NCI-H2171 treated with DMSO at 0.1 percent for 48 hours (cell line): ENCODE measurements at places on chromosomes 5 and 9.

DNA sequence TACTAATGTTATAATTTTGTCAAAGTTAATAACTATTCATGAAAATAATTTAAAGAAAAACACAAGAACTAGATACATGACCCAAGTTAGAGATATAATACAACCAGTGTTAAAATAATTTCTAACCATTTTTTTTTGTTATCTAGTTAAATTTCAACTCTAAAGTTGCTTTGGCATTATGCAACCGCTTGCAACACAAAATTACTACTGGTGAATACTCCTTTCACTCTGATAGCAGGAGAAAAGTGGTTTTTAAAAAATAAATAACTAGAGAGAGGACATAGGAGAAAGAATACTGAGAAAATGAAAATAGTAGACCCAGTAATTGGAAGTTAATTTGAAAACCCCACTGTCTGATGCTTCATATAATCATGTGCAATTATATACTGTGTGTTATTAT is 622.4 kb upstream of the GRIN3A start:
- no peak for DNase-seq

DNA sequence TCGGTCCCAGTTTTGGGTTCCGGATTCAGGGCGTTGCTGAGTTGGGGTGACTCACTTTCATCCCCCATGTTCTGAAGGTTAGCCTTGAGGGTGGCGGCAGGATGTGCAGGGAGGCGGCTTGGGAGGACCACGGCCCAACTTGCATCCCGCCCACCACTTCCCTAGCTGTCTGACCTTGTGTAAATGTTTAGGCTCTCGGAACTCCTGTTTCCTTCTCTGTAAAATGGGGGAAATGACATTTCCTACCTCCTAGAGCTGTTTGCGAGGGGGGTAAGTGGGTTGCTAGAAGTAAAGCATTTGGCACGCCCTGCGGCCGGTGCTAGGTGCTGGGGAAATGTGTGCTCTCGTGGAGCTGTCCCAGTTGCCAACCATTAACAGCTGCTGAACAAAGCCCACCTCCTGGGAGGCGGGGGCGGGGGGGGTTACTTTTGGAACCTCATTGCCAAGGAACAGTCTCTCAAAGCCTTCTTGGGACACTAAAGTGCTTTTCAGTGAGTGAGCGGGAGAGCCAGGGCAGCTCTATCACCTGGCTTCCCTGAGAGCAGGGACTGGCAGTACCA is 27.5 kb downstream of the PTGES2 start:
- DNase-seq: no peak

GRCh38 chr9:81984928-81985327 is 3.6 kb upstream of the SPATA31D1 start:
- DNase-seq: no peak

- DNase-seq: no peak
Measured at GRCh38 chr5:97021416-97021815, 85.5 kb downstream of the LNPEP start.

- peak; percentile 2 for DNase-seq
Measured at GRCh38 chr5:60677850-60678664, 21.9 kb downstream of the DEPDC1B start.

DNA sequence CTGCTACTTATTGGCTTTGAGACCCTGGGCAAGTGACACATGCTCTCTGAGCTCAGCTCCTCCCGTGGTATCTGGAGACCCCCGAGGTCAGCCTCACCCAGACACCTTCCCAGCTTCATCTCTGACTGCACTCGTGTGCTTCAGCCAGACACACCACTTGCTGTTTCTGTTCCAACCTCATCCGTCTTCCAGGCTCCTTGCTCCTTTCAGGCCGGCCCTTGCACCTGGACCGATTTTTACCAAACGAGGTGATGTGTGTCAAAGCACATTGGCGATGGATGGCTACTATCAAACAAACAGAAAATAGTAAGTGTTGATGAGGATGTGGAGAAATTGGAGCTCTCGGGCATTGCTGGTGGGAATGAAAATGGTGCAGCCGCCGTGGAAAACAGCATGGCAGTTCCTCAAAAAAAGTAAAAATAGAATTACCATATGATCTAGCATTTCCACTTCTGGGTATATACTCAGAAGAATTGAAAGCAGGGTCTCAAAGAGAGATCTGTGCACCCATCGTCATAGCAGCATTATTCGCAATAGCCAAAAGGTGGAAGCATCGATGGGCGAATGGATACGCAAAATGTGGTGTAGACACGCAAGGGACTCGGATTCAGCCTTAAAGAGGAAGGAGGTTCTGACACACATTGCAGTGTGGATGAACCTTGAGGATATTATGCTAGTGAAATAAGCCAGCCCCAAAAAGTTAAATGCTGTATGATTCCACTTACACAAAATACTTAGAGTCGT is 96.1 kb upstream of the IER5L start:
- DNase-seq: no peak

DNA sequence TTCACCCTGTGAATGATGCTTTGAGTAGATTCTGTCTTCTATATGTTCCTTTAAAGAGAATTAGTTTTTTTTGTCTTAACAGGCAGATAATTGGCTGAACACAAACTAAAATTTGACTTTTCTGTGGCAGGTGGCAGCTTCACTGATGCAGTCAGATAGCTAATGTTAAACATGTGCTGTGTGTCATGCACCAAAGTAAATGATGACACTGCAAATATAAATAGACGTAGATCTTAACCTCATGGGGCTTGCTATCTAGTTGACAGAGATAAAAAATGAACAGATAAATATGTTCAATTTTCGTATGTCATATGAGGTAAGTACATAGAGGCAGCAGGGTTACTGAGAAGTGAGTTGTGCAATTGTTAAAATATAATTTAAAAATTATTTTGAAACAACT is 82.7 kb downstream of the PARP8 start:
- no peak for DNase-seq

GRCh38 chr9:87212605-87213021 is 265.3 kb upstream of the GAS1 start:
- DNase-seq: no peak

- no peak for DNase-seq
Measured at GRCh38 chr5:55638051-55638450, 74.1 kb downstream of the SLC38A9 start.

DNA sequence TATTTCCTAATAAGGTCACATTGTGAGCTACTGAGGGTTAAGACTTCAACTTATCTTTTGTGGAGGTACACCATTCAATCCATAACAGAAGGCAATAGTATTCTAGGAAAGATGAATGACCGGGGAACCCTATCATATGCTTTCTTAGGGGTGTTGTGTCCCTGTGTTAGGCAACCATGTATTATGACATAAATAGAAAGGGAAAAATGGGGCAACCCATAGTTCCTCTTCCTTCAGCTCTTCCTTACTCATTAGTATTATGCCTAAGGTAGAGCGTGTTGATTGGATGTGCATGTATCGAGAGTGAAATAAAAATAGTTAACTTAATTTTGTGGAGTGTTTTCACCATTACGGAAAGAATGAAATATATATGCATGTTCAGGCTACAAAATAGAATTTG is 6.0 kb upstream of the CCNJL start:
- no peak for DNase-seq
